Activated CD4-positive, alpha-beta memory T cell treated with anti-CD3 and anti-CD28 coated beads, Interleukin-2, amount 10 ng/mL, durations not matched to agents 7 days and 5 days (primary cell): ENCODE measurements at places on chromosomes 2 and 18.

GRCh38 chr2:106057206-106057605 lies 136.9 kb downstream of the UXS1 start:
- H3K27me3 ChIP-seq = no peaks in the 10 kb centered on the region
- peak; percentile 78 for DNase-seq
- peak overlapping the region; percentile 96 for H3K27ac ChIP-seq

- peak; percentile 44 for DNase-seq
- no peaks in the 10 kb centered on the region for H3K36me3 ChIP-seq
- H3K27ac ChIP-seq = no peak overlapping the region
- no peak overlapping the region for H3K4me3 ChIP-seq
- peaks cover 2% of the 10 kb centered on the region for H3K4me1 ChIP-seq
Measured at GRCh38 chr18:80159713-80160636, 50.9 kb downstream of the ADNP2 start.

GRCh38 chr2:127195140-127196074 lies 24.7 kb downstream of the CYP27C1 start:
- DNase-seq = no peak
- no peaks in the 10 kb centered on the region for H3K36me3 ChIP-seq
- no peak overlapping the region for H3K27ac ChIP-seq
- H3K27me3 ChIP-seq = no peaks in the 10 kb centered on the region
- peaks cover 3% of the 10 kb centered on the region for H3K4me1 ChIP-seq

GRCh38 chr2:207164006-207164831 lies 1.5 kb downstream of the KLF7 start:
- H3K27me3 ChIP-seq = peaks cover 7% of the 10 kb centered on the region
- DNase-seq = peak; percentile 29
- H3K36me3 ChIP-seq = peaks cover 32% of the 10 kb centered on the region
- peak overlapping the region; percentile 93 for H3K27ac ChIP-seq

GRCh38 chr2:80887841-80888378 lies 583.4 kb upstream of the LRRTM1 start:
- H3K4me1 ChIP-seq = no peaks in the 10 kb centered on the region
- no peak overlapping the region for H3K27ac ChIP-seq
- DNase-seq = no peak
- H3K36me3 ChIP-seq = no peaks in the 10 kb centered on the region

DNA sequence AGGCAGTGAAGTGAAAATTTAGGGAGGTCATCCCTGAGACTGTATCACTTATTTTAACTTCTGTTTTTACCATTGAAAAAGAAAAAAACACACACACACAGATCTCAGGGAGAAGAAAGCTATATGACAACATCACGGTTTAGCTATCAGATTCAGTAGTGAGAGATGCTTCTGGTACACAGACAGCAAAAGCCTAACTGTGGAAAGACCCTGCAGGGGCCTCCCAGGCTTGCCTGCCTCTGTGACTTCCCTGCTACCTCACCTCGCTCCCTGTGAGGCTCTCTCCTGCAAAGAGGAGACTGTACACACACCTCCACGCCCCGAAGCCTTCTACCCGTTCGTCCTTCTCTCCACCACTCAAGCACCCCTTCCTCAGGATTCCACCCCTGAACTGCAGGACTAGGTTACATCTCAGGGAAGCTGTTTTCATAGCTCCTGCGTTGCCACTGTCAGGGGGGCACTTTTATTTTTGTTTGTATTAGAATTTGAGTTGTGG lies 86.3 kb downstream of the EPB41L3 start:
- H3K27ac ChIP-seq = peak overlapping the region; percentile 58
- DNase-seq = no peak
- no peaks in the 10 kb centered on the region for H3K36me3 ChIP-seq
- H3K27me3 ChIP-seq = no peaks in the 10 kb centered on the region
- peak overlapping the region; percentile 43 for H3K4me3 ChIP-seq

GRCh38 chr2:124149571-124149970 lies 124.5 kb downstream of the CNTNAP5 start:
- DNase-seq = no peak
- no peak overlapping the region for H3K27ac ChIP-seq
- no peak overlapping the region for H3K4me3 ChIP-seq
- no peaks in the 10 kb centered on the region for H3K4me1 ChIP-seq
- H3K36me3 ChIP-seq = no peaks in the 10 kb centered on the region

GRCh38 chr18:10791169-10791831 lies 265.5 kb downstream of the NAPG start:
- no peak for DNase-seq
- H3K36me3 ChIP-seq = no peaks in the 10 kb centered on the region
- peaks cover 25% of the 10 kb centered on the region for H3K27me3 ChIP-seq
- H3K27ac ChIP-seq = no peak overlapping the region
- H3K4me3 ChIP-seq = no peak overlapping the region
- H3K4me1 ChIP-seq = peaks cover 5% of the 10 kb centered on the region

DNA sequence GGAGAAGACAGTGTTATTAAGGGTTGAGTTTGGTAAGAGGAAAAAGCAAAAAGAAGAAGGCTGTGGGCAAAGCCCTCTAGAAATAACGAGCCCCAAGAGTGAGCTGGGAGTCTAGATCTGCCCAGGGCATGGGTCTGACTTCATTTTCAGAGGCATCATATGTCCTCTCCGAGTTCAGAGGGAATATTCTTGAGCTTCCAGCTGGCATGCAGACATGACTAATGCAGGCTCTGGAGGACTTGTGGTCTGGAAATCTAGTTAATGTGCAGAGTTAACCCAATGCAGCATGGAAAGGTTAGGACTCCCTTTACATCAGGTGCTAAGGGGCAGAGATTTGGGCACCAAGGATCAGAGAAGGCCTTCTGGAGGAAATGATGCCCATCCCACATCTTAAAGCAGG lies 7.3 kb downstream of the ACMSD start:
- H3K36me3 ChIP-seq = no peaks in the 10 kb centered on the region
- no peak for DNase-seq
- H3K27ac ChIP-seq = no peak overlapping the region
- peaks cover 9% of the 10 kb centered on the region for H3K27me3 ChIP-seq

DNA sequence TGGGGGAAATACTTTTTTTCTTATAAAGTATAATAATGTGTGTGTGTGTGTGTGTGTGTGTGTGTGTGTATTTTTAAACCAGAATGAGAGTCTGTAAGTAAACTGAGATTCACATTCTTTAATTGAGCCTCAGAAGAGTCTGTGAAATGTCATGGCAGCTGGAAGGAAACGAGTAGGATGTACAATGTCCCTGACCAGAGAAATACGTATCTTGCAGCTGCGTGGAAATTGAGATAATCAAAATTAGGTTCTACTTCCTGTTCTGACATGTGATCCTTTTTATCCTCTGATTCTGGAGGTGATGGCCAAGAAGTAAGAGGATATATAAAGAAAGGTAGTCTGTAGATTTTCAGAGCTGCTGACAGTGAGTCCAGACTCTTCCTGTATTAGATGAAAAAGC lies 50.0 kb downstream of the SH3RF3 start:
- no peak for DNase-seq
- peaks cover 3% of the 10 kb centered on the region for H3K36me3 ChIP-seq
- H3K27ac ChIP-seq = no peak overlapping the region
- H3K4me1 ChIP-seq = peaks cover 1% of the 10 kb centered on the region
- H3K27me3 ChIP-seq = peaks cover 74% of the 10 kb centered on the region

DNA sequence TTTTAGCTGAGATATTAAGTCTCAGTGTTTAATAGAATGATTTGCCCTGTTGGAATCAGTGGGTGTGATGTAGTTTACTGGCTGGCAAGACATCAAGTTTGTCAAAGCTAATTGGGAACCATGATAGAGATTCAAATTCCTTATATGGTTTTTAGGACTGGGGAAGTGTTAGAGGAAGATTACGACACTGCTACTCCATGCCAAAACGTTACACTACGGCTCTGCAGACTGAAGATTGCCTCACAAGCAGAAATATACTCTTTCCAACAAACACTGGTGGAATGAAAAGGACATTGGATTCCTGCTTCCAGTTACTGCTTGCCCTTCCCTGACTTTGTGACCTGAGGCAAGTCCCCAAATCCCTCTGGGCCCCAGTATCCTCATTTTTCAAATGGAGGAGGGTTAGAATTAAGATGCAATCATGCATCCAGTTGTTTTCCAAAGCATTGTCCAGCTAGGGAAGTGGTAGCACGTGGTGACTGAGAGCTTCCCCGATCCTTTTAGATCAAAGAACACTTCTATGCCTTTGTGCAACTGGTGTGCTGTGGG lies 147.6 kb downstream of the CDC42EP3 start:
- no peaks in the 10 kb centered on the region for H3K36me3 ChIP-seq
- H3K27ac ChIP-seq = no peak overlapping the region
- DNase-seq = no peak
- H3K4me3 ChIP-seq = no peak overlapping the region

DNA sequence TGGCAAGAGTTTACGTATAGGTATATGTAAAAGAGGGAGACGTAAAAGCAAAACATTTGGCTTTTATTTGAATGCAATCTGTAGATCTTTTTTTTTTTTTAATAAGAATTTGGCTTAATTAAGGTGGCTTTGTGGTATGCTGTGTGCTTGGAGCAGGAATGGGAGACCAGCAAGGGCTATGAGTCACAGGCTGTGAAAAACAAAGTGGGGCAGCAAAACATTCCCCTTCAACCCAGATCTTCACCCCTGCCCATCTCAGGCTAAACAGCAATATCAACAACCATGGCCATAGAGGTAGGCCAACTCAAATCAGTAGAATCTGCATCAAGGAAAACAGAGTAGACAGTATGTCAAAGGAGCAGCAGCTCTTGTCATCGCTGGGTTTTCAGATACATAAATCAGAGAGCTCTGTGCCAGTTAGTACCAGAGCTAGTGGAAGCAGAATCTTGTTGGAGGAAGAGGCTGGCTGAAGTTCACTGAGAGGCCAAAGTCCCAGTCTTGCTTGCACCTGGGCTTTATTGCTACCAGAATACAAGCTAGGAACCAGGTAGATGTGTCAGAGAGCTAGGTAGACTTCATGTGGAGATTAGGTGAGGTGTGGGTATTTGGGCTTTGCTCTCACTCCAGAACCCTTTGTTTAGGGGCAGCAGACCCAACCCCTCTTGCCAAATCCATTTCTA lies 191.5 kb upstream of the FANCL start:
- H3K27ac ChIP-seq = no peak overlapping the region
- peaks cover 42% of the 10 kb centered on the region for H3K27me3 ChIP-seq
- DNase-seq = no peak
- H3K4me1 ChIP-seq = peaks cover 5% of the 10 kb centered on the region
- H3K36me3 ChIP-seq = no peaks in the 10 kb centered on the region

DNA sequence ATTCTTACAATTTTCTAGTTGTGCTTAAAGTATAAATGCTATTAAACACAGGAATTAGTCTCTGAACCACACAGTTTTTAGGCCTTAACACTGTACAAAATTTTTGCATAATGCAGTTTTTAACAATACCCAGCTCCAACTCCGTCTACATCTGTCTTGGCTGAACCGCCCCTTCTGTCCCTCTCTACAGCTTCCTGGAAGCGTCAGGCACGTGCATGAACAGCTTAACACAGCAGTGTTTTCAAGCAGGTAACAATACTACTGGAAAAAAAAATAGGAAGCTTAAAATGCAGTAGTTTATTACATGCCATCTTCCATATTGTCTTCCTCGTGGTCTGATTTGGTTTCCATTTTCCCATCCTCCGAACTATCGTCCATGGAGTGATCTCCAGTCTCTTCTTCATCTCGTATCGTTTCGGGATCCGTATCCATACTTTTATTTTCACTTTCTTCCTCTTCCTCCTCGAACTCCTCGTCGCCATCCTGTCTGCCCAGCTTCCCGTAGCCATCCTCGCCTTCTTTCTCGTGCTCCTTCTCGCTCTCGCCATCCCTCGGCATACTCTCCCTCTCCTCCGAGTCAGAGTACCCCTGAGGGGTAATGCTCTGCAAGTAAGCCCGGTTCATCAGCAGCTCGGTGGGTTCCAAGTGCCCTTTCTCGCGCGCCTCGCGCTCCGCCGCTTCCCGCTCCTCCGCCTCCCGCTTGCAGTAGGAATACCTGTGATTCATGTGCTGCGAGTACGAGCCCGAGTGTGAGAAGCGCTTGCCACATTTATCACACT lies 130.6 kb downstream of the ZEB2 start:
- H3K36me3 ChIP-seq = peaks cover 17% of the 10 kb centered on the region
- H3K4me1 ChIP-seq = no peaks in the 10 kb centered on the region
- no peak overlapping the region for H3K27ac ChIP-seq

DNA sequence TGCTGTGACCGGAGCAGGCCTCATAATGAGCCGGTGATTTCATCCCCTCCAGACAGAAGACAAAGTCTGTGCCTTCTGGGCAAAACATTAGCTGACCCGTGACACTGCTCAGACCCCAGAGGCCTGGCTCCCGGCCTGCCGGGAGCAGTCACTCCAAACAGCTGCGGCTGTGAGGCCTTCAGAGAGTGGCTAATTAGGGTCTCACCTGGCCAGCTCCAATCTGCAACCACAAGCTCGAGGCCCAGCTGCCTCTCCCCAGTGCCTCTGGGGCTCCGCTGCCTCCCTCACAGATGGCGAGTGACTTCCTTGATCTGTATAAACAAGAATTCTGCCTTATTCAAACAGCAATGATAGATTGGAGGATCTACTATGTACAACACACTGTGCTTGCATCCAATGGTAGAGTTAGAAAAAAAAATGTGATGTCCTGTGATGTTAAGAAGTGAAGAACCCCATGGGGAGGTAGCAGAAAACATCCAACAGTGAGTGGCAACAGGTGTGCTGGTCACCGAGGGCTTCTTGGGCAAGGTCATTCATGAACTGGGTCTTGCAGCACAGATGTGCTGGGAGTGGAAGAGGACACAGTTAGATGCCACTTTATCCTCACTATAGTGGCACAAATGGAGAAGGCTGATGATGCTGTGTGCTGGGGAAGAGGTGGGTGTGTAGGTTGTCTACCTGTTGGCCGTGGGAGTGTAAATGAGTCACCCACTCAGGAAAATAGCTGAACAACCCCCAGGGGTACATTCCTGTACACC lies 98.2 kb upstream of the ASAP2 start:
- no peak for DNase-seq
- no peaks in the 10 kb centered on the region for H3K4me1 ChIP-seq
- no peak overlapping the region for H3K27ac ChIP-seq
- no peaks in the 10 kb centered on the region for H3K36me3 ChIP-seq

- peaks cover 66% of the 10 kb centered on the region for H3K27me3 ChIP-seq
- H3K27ac ChIP-seq = no peak overlapping the region
- no peaks in the 10 kb centered on the region for H3K36me3 ChIP-seq
- H3K4me3 ChIP-seq = peak overlapping the region; percentile 78
Measured at GRCh38 chr2:222318712-222319585, 20.2 kb upstream of the PAX3 start.

DNA sequence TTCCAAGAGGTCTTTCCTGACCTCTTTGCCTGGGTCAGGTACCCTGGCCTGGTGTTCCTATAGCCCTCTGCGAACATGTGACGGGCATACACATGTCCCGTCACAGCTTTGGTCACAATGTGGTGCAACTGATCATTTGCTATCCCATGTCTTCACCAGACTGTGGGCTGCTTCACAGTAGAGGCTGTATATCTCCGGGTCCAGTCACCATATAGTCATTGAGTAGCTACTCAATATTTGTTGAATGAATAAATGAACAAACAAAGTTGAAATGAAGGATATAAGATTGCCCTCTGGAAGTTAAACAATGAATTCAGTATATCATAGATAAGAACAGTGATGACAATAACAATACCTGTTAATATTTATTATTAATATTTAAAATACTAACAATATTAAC lies 16.8 kb downstream of the AOX1 start:
- H3K4me3 ChIP-seq = no peak overlapping the region
- H3K36me3 ChIP-seq = peaks cover 7% of the 10 kb centered on the region

- H3K36me3 ChIP-seq = peaks cover 10% of the 10 kb centered on the region
- peaks cover 75% of the 10 kb centered on the region for H3K27me3 ChIP-seq
- no peak for DNase-seq
- no peak overlapping the region for H3K4me3 ChIP-seq
- H3K27ac ChIP-seq = no peak overlapping the region
Measured at GRCh38 chr2:176167398-176167797, 10.3 kb downstream of the HOXD3 start.

- H3K4me3 ChIP-seq = no peak overlapping the region
- peaks cover 75% of the 10 kb centered on the region for H3K4me1 ChIP-seq
- H3K27ac ChIP-seq = no peak overlapping the region
- no peak for DNase-seq
Measured at GRCh38 chr2:6860296-6860695, 5.4 kb downstream of the CMPK2 start.
